Kidney epithelial cell (primary cell): ENCODE measurements at places on chromosomes 12 and 14.

DNA sequence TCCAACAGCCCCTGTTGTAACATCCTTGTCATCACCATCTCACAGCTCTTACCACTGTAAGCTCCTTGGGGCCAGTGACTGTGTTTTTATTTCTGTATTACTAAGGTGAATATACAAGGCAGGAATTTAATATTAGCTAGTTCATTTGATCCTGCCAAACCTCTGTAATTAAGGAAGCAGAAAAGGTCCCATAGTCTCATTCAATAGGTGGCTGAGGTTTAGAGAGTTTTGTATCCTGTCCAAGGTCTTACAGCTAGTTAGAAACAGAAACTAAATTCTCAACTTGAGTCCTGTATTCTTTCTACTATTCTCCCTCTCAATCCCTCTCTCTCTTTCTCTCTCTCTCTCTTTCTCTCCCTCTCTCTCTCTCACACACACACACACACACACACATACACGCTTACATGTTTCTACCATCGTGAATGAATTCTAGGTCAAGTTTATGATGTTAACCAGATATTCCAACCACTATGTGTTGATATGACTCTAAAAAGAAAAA, 543 bp upstream of the GLIPR1 start:
- DNase-seq, result peak; percentile 42

DNA sequence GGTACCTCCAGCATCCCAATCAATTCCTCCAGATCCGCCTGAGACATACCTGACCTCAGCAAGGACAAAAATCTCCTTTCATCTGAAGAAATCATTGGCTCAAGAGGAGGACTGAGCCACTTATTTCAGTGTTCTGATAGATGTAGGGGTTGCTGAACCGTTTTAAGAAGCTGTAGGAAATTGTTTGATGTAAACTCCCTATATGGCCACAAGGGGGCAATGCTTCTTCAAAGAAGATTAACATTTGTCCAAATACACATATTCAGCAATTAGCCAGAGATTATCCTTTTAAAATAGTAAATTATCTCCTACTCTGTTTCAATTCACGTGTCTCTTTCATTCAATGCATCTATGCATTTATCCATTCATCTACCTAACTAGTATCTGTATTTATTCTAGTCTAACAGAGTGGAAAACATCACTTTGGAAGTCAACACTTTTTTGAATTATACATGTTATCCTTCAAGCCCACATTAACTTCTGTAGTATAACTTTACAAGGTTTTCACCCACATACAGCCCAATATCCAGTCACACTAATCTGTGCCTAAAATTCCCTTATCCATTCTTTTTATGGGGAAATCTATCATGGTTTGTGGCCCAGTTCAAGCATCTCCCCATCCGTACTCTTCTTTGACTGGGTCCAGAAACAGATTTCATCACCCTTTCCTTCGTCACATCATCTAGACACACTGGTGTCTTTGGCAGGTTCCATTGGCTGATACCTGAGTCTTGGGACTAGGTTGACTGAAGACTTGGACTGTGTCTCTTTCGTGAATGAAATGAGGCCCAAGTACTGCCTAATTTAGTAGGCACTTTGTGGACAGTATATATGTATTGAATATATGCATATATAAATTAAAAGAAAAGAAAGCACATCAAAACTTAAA, 411.0 kb upstream of the OR4E1 start:
- DNase-seq, result no peak

DNA sequence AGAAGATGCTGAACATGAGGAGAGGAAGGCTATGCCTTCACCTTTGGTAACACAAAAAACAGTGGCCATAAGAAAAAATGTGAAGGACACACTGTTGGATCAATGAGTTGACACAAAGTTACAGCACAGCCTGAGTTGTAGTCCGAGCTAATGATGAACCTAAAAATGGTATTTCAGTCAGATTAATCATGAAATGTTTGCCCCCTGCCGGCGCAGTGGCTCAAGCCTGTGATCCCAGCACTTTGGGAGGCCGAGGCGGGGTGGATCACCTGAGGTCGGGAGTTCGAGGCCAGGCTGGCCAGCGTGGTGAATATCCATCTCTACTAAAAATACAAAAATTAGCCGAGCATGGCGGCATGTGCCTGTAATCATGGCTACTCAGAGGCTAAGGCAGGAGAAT, 1.3 kb upstream of the CAPRIN2 start:
- DNase-seq, result no peak

GRCh38 chr12:94173660-94174265, 25.4 kb downstream of the PLXNC1 start:
- DNase-seq, result no peak

DNA sequence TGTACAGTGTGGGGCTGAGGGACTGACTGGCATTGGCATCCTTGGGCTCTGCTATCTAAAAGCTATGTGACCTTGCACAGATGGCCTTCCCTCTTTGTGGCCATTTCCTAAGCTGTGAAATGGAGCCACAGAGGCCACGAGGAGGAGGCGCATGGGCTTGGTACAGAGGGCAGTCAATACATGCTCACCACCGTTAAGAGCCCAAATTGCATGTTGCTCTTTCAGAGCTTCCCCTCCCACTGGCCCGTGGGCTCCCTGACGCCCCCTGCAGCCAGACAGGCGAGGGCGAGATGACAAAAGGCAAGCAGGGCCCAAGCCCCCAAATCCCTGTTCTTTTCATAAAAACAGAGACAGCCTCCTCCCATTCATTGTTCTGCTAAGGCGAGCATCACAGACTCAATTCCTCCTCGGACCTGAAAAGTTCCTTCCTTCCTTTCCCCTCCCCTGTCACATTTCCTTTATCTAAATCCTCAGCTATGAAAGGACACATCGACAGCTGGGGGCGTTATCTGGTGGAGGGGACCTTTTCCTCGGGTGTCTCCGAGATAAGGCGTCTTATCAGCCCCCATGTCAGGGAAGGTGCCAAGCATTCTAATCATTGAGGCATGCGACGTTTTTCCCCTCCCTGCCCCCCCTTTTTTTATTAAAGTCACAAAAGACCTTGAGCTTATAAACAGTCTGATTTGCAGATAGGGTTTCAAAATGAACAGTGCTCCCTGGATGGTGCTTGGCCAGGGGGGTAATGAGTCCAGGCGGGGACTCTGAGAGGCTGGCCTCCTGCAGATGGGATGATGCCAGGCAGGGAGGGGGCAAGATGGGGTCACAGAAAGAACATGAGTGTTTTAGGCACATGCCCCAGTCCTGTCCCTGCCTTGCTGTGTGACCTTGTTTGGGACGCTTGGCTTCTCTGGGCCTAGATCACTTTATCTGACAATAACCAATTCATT, 26.4 kb downstream of the FAM222A start:
- no peak for DNase-seq

DNA sequence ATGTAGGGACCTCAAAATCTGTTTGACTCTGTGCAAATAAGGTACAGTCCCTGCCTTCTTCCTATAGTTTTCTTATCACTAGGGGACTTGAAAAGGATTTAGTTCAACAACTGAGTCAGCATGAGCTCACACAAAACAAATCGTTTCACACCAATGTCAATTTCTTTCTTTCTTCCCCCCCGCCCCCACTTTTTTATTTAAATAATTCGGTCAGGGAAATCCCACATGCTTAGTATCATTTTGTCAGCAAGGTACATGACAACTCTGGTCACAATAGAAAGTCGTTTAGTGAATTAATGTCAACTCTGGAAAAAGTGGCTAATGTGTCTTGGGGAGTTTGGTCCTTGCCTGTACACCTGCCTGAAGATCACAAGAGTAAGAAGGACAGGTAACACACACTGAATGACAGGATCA, 232.2 kb upstream of the PLEKHG7 start:
- DNase-seq, result no peak

GRCh38 chr14:99819514-99819913, 26.3 kb downstream of the EML1 start:
- DNase-seq, result no peak

- DNase-seq, result no peak
These were observed 132.4 kb upstream of the CNTN1 start for GRCh38 chr12:40559865-40560264.

DNA sequence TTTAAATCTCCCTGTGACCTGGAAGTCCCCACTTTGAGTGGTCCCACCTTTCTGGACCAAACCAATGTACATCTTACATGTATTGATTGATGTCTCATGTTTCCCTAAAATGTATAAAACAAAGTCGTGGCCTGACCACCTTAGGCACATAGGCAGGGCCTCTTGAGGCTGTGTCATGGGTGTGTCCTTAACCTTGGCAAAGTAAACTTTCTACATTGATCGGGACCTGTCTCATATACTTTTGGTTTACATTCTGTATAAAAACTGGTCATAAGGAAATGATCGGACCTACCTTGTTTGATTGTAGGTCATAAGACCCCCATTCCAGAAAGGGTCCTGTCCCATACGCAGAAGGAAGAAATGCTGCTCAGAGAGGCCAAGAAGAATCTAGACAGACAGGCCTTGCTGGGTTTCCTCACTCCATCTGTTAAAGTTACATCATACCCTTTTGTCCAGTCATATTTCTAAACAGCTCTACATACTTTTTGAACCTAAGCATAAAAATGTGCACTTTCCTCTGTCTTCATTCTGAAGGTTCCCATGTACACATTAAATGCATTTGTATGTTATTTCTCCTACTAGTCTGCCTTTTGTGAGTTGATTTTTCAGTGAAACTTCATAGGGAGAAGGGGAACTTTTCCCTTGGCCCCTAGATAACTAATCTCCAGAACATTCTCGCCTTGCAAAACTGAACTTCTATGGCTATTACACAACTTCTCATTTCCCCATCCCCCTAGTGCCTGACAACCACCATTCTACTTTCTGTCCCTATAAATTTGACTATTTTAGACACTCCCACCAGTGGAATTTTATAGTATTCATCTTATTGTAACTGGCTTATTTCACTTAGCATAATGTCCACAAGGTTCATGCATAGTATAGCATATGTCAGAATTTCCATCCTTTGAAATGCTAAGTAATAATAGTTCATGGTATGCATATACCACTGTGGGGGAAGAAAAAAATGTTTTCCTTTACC, 30.2 kb upstream of the CPM start:
- no peak for DNase-seq

GRCh38 chr14:52026017-52026660, 36.8 kb downstream of the RTRAF start:
- no peak for DNase-seq

DNA sequence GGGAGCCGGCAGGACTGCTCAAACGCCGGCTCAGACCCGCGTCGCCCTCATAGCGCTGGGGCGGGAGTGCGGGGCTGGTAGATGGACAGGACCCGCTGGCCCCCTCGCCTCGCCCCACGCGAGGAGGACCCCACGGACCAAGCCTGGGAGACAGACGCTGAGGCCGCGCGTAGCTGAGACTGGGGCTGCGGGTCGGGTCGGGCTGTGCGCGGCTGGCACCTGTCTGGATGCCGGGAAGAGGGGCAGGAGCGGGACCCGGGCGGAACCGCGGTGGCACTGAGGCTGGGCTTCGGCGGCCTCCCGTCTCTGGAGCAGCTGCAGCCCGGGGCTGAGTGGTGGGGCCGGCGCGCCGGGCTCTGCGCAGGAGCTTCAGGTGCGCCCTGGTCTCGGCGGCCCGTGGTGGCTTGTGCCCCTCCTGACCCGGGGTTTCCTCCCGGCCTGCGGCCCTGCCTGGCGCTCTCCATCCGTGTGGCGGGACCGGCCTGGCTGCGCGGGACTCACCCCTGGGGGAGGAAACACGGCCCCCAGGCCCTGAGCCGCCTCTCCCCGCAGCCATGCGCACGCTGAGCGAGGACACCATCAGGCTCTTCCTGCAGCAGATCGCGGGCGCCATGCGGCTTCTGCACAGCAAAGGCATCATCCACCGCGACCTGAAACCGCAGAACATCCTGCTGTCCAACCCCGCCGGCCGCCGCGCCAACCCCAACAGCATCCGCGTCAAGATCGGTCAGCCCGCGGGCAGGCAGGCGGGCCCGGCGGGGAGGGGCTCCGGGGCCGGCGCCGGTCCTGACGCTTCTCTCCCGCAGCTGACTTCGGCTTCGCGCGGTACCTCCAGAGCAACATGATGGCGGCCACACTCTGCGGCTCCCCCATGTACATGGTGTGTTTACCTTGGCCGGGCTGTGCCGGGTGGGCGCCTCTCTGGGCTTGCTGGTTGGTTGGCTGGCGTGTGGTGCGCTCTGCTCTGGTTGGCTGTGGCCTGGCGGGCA, 14.0 kb downstream of the ULK1 start:
- no peak for DNase-seq

GRCh38 chr12:69348162-69348938, at the start of gene LYZ:
Gene LYZ (plus strand): TSS chr12:69348381. CDS start chr12:69348409, 28 bp downstream.
- DNase-seq, result no peak

GRCh38 chr12:53972722-53973235, at the start of gene HOXC11:
Gene HOXC11 (plus strand): TSS chr12:53973126. CDS start chr12:53973242, 116 bp downstream.
- no peak for DNase-seq

GRCh38 chr12:76685246-76685678, 78.7 kb upstream of the ZDHHC17 start:
- no peak for DNase-seq

- no peak for DNase-seq
These were observed 363.1 kb upstream of the STXBP6 start for GRCh38 chr14:25412998-25413397.

GRCh38 chr12:46430340-46430948, 57.9 kb upstream of the SLC38A2 start:
- DNase-seq, result peak; percentile 80

DNA sequence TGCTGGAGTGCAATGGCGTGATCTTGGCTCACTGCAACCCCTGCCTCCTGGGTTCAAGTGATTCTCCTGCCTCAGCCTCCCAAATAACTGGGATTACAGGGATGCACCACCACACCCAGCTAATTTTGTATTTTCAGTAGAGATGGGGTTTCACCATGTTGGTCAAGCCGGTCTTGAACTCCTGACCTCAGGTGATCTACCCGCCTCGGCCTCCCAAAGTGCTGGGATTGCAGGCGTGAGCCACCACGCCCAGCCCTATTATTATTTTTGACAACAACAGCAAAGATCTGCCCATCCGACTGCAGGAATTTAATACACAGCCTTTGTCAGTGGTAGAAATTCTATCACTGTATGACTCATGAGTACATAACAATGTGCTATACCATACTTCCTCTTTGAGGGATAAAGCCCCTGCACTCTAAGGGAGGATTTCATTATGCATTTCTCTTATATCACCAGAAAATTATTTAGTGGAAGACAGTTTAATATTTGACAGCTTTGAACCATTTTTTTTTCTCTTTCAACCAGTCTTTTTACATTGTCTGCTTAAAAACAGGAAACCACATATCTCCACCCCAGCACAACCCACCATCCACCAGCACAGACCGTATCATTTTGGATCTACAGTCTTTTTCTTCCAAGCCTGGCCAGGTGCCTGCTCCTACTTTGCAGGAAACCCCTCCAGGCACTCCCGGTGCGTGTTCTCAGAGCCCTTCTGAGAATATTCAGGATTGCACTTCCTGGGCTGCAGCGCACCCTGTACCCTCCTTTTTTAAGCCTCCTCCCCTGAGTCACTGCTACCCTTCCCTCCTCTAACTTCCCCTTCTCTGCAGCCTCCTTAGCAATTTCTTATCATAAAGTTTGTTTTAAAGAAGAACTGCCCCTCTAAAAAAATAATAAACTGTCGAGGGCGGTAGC, 594 bp downstream of the ARHGDIB start:
- DNase-seq, result no peak

GRCh38 chr14:102591944-102592762, at the start of gene RCOR1:
Gene RCOR1 (plus strand): TSS chr14:102592649. CDS start chr14:102592887, 238 bp downstream.
- DNase-seq, result peak; percentile 70

GRCh38 chr14:104972301-104973134, 5.7 kb downstream of the AHNAK2 start:
- DNase-seq, result no peak

GRCh38 chr14:103613517-103613916, 15.5 kb upstream of the KLC1 start:
- DNase-seq, result no peak
